ENCODE measurements at places on chromosomes 4 and X.

DNA sequence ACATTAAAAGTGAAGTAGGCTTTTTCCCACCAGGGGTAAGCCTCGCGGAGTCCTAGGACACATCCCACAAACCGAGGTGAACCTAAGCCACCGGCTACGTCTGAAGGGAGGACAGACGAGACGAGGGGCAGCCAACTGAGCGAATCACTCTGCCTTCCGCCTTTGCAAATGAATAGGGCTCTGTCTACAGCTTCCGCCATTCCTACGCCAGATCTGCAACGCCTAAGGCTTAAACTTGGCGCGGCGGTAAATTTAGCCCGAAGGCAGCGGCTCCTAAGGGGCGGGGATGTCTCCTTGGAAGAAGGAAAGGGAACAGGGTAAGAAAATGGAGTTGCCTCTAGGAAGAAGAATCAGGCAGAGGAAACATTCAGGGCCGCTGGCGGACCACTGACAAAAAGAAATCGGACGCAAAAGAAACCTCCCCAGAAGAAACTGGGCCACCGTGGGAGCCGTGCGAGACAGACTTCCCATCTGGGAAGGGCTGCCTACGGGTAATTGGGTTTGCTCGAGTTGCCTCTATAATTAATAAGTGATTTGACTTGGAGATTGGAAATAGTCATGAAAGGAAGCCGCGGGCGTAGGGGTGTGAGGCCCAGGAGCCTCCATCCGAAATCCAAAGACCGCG lies 90.5 kb downstream of the BCOR start:
- DNase-seq = no peak

DNA sequence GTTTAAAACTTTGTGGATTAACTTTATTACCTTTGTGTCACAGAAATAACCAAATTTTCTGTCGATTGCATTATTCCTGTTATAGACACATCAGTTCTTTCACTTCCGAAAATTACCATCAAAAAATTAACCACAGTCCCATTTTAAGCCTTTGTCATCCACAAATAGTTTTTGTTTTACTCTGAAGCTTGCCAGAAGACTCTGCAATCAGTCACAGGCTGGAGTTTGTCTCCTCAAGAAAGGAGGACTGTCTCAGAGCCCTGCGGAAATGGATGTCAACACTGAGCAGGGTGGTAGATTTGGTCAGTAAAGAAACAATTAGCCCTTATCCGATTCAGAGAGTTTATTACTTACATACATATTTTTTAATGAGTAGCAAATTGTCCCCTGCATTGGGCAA lies 20.1 kb upstream of the TCEAL4 start:
- DNase-seq = no peak

GRCh38 chr4:37628977-37629609 lies 57.1 kb downstream of the RELL1 start:
- DNase-seq = no peak

DNA sequence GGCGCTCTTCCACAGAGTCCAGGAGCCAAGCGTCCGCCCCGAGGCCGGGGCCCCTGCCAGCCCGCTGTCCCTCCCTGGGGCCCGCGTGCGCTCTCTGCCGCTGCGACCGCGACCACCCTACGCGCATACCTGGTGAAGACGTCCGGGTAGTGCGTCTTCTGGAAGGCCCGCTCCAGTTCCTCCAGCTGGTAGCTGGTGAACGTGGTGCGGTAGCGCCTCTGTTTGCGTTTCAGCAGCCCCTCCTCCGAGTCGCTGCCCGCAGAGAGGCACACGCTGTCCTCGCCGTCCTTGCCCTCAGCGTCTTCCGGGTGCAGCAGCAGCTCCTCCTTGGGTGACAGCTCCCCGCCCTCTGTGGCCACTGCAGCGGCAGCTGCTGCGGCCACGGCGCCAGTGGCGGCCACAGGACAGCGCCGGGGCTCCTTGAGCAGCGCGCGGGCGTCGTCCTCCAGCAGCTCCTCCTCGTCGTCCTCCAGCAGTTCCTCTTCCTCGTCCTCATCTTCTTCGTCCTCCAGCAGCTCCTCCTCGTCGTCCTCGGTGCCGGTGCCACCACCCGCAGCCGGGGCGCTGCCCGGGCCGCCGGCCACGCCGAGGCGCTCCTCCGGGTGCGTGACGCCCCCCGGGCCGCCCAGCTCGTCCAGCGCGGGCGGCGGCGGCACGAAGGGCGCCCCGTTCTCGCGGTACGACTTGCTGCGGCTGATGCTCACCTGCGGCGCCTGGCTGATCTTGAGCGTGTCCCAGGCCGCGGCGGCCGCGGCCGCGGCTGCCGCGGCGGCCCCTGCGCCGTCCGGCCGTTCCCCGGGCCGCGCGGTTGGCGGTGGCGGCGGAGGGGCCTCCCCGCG lies 2.8 kb downstream of the ARX start:
- peak; percentile 67 for DNase-seq

DNA sequence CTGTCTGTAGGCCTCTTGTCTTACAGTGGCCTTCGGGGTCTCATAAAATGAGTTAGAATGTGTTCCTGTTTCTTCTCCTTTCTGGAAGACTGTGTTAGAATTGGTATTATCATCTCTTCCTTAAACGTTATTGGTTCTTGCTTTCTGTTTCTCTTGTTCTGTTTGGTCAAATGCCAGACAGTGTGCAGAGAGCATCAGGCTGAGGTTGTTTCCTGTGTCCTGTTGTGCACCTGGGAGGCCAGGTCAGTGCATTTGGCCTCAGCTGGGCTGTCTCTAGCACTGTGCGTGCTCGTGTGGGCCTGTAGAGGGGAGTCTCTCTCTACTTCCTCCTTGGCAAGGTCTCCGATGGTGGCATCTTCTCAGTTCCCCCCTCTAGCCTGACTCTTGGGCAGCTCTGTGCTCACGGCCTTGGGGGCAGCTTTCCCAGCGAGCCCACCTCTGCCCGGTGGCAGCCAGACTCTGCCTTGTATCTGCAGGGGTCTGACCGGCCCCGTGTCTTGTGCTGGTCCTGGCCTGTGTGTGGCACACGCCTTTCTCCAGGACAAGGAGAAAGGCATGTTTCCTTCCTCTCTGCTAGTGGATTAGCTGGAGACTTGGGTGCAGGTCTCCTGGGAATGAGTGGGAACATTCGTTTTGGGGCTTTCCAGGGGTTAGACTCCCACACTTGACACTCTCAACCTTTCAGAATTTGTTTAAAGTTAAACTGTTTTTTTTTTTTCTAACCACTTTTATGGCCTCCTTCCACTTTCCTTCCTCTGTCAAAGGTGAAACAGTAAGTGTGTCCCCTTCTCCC lies 62.3 kb downstream of the FAM193A start:
- DNase-seq = peak; percentile 72

DNA sequence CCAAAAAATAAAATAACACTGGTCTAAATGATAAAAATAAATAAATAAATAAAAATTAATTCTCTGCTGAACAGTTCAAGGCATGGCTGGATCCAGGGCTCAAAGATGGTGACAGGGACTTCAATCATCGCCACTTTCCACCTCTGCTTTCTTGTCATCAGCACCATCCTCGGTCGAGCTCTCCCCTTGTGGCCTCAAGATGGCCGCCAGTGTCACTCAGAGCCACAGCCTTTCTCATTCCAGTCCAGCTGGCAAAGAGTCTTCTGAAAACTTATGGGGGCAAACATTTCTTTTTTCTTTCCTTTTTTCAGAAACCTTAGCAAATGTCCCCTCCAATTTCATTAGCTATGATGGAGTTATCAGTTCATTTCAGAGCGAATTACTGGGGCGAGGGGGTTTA lies 119.5 kb downstream of the RAB28 start:
- no peak for DNase-seq

DNA sequence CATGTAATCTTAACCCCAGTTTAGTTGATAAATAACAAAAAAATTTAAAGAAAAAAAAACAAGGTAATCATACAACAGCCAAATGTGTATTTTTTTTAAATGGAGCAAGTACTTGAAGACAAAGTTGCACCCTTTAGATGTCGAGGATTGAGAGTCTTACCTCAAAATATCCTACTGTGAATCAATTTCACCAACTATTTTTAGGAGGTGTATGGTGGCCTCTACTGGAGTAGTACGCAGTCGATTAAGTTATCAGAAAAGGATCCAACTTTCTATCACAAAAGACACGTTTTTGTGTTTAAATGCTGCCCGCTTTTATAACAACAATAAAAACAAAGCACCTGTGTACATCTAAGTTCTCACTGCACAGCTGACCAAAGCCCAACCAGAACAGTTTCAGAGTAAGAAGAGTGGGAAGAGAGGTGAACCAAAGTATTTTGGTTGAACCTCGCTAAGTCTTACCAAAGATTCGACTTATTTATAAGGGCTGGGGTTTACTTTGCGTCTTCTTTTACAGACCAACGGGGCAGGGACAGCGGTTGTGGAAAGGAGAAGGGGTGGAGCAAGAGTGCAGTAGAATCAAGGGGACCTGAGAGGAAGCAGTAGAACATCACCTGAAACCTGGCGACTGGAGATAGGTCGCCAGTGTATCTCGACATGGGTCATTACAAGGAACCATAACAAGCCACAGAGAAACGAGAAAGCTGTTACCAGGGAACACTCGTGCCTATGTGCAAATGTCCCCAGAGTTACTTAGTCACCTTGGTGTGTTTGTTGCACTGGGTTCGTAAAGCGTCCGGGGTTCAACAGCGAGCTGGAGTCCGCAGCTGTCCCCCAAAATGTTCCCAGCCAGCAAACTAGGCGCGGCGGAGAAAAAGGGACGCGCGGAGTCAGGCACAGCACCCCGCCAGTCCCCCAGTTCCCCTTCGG lies 1.1 kb downstream of the RPS6KA6 start:
- no peak for DNase-seq

DNA sequence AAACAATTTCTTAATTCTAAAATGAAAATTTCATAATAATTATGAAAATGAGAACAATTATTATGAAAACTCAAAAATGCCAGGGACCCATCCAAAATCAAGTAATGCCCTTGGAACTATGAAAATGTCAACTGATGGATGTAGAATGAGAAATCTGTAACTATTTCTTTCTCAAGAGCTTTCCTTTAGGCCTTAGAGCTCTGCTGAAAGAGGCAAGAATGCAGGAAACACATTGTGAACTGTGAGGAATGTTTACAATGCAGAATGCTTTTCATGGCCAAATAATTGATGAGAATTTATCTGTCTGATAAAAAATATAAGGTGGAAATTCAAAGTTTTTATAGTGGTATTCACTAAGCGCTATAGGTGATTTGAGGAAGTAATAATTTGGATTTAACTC lies 207.1 kb upstream of the PCDH18 start:
- DNase-seq = no peak

DNA sequence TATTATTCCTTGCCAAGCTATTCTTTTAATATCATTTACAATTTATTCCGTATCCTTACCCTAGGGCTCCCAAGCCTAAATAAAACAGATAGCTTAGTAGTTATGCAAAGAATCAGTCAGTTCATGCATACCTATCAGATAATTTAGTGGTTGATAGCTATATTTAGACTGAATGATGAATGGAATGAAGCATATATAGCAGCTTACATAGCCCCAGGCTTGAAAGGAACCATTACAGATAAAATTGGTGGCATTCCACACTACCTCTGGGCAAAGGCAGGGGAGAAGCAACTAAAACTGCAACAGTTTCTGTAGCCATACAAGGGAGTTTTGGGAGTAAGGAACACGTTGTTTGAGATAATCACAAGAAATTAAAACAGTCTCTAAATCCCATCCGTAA lies 2.7 kb downstream of the ACE2 start:
- no peak for DNase-seq

- no peak for DNase-seq
Measured at GRCh38 chr4:71586087-71586763, 197.7 kb downstream of the GC start.

GRCh38 chr4:183871581-183871980 lies 33.5 kb upstream of the STOX2 start:
- no peak for DNase-seq

- DNase-seq = no peak
Measured at GRCh38 chr4:23006756-23007155, 314.0 kb downstream of the GBA3 start.

GRCh38 chr4:55079451-55080173 lies 45.8 kb downstream of the KDR start:
- no peak for DNase-seq

- no peak for DNase-seq
Measured at GRCh38 chr4:141340458-141340857, 119.8 kb downstream of the ZNF330 start.

- DNase-seq = no peak
Measured at GRCh38 chrX:154349359-154349935, 25.0 kb downstream of the FLNA start.

DNA sequence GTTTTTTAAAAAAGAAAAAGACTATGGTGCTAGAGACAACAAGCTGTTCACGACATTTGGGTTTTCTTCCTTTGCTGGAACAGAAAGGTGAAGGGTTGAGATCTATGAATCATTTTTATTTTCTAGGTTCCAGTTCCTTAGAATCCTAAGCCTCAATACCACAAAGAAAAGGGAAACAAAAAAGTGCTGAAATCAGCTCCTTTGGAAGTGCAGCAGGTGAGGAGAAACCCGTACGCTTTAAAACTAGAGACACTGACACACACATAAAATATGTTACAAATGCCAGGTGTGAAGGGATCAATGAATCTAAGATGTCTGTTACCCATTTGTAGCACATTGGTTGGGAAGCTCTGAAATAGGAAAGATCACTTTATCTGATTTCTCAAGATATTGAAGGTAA lies 125.2 kb downstream of the AREG start:
- no peak for DNase-seq

DNA sequence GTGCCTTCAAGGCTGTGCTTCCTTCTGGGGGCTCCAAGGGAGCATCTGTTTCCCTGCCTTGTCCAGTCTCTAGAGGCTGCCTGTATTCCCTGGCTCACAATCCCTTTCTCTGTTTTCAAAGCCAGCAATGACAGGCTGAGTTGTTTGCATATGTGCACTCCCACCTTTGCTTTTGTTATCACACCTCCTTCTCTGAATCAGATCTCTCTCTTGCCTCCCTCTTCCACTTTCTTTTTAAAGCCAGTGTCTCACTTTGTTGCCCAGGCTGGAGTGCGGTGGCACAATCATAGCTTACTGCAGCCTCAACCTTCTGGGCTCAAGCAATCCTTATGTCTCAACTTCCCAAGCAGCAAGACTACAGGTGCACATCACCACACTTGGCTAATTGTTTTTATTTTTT lies 37.1 kb upstream of the LEF1 start:
- DNase-seq = no peak

DNA sequence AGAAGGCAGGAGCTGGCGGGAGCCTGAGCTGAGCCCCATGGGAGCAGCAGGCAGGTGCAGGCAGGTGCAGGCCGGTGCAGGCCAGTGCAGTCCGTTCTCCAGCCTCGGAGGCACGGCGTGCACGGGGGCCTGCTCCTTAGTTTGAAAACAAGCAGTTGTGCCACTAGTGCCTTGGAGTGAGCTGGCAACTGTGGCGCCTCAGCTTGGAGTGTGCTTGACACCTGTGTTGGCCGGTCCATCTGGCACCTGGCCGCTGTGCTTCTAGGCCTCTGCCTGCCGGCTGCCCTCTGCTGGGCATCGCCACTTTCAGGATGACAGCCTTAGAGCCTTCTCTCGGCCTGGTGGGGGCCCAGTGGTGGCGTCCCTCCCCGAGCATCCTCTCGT lies 47.9 kb downstream of the RGS12 start:
- DNase-seq = no peak

GRCh38 chrX:10087391-10087790 lies 69.4 kb upstream of the CLCN4 start:
- no peak for DNase-seq

DNA sequence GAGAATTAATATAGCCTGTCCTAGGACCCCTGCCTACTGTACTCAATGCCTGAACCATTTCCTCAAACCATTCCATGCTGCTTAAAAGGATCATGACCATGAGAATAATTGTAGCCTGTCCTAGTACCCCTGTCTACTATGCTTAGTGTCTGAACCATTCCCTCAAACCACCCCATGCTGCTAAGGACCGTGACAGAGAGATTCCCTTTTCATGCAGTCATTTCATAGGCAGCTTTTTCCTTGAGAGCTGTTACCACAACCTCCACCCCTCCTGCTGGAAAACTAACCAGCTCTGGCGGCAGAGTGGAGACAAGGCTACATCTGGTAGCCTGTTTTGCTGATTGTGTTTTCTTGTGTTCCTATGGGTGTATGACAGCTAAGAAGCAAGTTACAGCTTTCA lies 174.9 kb upstream of the SMARCAD1 start:
- DNase-seq = no peak

All from KBM-7 (cell line).